ENCODE measurements at places on chromosomes 16 and 17.

DNA sequence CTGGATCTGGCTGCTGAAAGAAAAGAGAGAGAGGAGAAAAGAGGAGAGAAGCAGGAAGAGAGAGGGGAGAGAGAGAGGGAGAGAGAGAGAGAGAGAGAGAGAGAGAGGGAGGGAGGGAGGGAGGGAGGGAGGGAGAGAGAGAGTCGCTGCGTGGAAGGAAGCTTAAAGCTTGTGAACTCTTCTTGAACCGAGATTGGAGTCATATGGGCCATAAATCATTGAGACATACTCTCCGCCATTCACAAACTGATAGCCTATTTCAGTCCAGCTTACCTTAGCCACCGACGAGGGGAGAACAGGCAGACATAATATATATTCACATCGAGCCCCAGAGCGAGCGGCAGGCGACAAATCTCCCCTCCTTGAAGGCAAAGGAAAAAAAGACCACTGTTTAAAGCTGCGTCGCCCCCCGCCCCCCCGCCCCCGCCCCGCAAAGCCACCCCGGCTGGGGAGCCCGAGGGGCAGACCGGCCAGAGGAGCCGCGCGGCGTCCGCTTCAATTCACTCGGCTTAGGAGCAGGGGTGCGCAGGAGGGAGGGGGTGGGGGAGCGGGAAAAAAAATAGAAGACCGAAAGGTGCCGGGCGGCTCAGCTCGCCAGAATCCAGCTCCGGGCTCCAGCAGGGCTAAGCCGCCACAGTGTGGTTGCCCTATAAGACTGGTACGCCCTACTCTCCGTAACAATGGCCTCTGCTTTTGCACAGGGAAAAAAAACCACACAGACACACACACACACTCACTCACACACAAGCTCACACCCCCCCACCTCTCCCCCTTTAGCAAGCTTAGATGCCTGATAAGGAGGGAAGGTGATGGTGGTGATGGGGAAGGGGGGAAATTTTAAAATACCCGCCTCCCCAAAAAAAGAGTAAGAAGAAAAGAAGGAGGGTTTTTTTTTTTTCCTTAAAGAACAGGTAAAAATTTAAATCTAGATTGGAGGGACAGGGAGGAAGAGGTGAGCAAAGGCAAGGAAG is 10.6 kb upstream of the HOXB2 start:
- DNase-seq: peak; percentile 95

DNA sequence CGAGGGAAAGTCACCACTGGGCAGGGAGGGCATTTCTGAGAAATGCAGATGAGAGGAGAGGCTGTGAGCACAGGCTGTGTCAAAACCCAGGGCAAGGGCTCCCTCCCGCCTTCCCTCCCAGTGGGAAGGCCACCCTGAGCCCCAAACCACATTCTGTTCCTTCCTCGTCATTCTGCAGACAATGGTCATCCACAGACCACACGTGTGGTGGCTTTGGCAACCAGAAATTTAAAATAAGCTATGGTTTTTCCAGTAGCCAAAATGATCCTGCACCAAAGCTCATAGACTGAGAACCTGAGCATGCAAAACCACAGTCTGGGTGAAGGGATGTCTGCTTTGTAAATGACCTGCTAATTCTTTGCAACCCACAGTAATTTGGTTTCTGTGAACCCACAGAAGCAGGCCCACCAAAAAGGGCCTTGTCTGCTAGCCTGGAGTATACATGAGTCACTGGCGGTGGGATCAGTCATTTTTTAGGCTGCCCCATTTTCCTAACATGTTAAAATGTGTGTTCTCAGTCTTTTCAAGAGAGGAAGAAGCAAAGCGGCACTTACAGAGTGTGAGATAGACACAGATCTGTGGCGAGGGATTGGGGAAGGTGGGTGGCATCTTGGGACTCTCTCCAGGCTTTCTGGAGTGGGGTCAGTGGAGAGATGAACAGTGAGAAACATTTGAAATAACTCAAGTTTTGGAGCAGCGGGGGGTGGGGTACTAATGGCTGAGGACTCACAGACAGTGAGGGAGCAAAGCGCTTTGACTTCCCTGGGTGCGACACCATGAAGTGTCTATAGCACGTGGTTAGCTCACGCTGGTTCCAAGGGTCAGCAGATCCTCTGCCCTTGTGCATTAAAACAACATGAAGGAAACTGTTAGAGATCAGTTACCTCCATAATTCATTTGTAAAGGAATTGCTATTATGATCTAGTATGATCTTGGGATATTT is 20.5 kb downstream of the GRB7 start:
- no peak for DNase-seq

- no peak for DNase-seq
Measured at GRCh38 chr17:71941920-71942319, 178.9 kb upstream of the SOX9 start.

DNA sequence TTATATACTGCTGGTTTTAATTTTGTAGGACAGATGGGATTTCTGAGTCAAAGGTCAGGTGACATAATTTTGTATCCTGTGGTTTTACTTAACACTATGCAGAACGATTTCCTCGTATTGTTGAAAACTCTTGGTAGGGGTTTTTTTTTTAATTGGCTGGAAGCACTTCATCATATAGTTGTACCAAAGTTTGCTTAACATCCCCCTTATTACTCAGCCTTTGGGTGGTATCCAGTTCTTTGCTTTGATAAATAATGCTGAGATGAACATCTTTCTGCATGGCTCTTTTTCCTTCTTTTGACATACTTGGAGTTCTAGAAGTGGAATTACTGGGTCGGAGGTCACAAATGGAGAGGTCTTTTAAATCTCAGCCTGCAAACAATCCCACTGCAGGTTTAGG is 419.1 kb downstream of the MAF start:
- DNase-seq: no peak

DNA sequence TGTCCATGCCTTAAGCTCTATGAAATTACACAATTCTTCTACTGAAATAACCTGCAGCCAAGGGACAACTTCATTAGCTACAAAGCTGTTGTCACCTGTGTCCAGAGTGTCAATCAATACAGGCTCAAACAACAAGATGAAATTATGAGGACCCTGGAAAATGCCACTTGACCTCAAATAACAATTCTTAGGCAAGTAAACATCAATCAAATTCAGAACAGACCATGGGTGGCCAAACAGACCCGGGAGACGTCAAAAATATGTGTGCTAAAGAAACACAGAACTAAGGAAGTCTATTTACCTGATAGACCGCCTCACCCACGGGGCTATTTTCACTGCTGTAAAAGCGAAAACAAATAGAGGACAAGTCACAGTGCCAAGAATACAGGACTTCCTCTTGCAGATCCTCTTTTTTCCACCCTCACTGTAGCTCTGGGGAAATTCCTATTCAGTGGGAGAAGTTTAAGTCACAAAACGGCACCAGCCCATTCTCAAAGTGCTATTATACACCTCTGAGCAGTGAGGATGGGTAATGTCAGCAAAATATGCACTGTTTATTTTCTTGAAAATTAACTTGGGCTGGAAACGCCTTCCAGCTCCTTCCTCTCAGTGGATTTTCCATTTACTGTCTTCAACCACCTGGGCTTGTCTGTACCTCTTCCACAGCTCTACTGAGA is 2.7 kb downstream of the LITAF start:
- DNase-seq: no peak

DNA sequence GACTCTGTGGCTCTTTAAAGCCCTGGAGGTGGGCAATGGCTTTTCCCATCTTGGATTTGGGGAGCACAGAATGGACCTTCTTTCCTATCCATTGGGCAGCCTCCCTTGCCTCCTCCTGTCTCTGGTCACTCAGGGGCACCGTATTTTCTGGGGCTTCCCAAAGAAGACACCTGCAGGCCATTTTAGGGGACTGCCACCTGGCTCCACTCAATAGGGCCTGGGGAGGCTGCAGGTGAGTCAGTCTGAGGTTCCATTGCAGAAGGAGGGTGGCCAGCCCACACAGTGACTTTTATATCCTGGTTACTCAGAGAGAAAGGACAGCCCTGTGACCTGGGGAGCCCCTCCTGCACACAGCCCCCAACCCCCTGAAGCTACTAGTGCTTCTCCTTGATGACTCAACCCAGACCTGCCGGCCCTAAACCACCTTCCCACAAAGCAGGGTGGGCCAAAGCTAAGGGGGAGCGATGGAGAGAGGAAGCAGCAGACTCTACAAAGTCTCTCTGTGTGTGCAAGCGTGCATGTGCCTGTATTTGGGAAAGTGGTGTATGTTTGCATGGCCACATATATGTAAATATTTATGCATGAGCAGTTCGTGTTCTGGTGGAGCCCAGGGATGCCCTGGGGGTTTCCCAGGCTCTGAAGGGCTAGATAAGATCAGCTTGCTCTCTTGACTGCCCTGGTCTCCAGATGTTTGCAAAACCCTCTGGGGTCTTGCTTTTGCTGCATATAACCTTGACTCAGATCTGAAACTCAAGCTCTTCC is 5.0 kb downstream of the CX3CL1 start:
- peak; percentile 33 for DNase-seq

GRCh38 chr17:75888484-75888883 is 8.3 kb downstream of the TRIM65 start:
- DNase-seq: no peak

GRCh38 chr16:50942143-50942542 is 200.3 kb downstream of the CYLD start:
- DNase-seq: no peak

DNA sequence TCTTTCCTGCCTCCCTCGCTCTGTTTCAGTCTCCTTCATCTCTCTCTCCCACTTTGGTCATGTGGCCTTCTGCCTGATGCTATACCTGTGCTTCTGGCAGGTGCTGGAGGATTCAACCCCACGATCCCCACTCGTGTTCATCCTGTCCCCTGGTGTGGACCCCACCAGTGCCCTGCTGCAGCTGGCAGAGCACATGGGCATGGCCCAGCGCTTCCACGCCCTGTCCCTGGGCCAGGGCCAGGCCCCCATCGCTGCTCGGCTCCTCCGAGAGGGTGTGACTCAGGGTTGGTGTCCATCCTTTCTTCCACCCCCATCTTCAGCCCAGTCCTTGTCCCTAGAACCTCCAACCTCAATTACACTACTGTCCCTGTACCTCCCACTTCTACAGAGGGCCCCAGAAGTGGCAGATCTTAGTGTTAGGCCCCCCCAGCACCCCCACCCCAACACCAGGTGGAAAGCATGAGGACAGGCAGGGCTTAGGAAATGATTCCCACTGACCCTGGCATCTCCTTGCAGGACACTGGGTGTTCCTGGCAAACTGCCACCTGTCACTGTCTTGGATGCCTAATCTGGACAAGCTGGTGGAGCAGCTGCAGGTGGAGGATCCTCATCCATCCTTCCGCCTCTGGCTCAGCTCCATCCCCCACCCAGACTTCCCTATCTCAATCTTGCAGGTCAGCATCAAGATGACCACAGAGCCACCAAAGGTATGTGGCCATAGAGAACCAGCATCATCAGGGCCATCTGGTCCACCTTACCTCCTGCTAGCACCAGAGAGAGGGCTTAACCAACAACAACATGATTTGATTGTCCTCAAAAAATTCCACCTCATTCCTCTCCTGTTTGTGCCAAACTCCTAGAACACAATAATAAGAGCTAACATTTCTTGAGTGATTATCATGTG is 9.7 kb upstream of the KDM6B start:
- DNase-seq: no peak

GRCh38 chr17:59341922-59342321 is 10.5 kb downstream of the YPEL2 start:
- no peak for DNase-seq

GRCh38 chr16:81548876-81549546 is 104.4 kb downstream of the CMIP start:
- DNase-seq: no peak

DNA sequence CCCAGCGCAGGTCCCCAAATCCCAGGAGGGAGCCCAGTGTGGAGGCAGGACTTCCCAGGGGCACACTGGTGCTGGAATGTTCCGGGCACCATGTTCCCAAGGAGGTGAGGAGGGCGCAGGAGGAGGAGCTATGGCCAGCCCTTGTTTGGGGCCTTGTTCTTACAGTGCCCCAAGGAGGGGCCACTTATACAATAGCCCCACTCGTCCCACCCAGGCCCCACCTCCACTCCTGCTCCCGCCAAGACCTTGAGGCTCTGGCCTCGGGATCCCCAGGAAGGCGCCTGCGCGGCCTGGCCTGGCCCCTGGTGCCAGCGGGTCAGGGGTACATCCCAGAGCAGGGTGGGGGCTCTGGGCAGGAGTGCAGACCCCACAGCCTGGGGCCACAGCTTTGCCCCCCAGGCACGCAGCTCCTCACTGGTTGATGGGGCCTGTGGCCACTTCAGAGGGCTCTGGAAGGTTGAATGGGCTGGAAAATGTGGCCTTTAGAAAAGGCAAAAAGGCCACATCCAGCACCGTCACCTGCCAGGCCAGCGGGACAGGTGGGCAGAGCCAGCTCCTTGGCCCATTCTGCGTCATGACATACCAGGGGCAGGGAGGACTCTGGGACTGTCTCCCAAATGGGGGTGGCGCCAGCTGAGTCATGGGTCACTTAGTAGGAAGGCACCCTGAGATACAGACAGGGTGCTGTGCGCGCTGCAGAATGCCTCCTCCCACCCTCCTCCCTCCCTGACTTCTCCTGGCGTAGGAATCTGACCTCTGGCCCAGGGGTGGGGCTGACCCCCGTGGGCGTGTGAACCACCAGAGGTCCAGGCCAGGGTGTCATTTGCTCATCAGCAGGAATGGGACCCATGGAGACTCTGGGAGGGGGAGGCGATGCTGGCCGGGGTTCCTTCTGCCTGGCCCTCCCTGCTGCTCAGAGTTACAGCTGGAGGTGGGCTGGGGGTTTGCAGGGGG is 32.3 kb upstream of the PVALEF start:
- no peak for DNase-seq

GRCh38 chr16:87334651-87335624 is 17.7 kb upstream of the C16orf95 start:
- DNase-seq: no peak

GRCh38 chr17:4319221-4319620 is 47.3 kb downstream of the UBE2G1 start:
- no peak for DNase-seq

- no peak for DNase-seq
Measured at GRCh38 chr17:41296846-41297245, 5.8 kb downstream of the KRTAP29-1 start.

GRCh38 chr16:3554351-3554928 is 22.8 kb downstream of the NLRC3 start:
- DNase-seq: no peak

DNA sequence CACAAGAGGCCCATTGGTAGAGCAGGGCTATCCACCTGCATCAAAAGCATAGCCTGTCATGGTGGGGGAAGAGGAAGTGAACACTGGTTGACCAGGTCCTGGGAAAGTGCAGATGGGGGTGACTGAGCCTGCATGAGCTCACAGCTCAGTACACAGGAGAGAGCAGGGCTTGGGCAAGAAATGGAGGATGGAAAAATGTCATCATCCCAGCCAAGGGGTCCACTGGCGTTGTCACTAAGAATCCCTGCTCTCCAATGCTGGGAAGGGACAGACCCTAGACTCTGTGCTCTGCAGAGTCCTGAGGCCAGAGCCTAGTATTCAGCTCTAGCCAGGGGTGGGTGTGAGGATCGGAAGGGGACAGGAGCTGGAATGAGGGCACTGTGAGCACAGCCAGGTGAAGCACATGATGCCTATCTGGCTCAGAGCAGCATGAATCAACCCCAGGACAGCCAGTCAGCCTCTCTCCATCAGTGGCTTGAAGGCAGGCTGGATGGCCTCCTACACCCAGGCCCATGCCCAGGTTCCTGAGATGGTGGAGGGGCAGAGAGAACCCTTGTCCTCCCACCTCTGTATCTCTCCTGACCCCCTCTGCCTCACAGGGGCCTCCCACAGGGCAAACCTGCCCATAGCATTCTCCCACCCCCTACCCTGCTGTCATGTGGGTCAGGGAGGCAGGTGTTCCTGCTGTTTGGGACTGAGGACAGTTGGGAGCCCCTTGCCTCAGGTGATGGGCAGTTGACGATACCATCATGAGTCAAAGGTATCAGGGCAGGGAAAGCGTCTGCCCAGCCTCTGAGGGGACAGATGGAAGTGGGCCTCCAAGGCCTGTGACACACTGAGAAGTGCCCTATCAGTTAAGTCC is 13.8 kb upstream of the CTCF start:
- no peak for DNase-seq

All from A172 (cell line).